ENCODE measurements at places on chromosomes 11 and 22. TPM values are rescaled to one million over a fixed set of nuclear protein-coding genes. Genes with fewer than 3 reads are reported as not detected.

The TTC36 gene
- total RNA-seq, result not detected

The TMEM151A gene
- not detected for total RNA-seq

The PRSS23 gene
- total RNA-seq, result not detected

The DSCAML1 gene
- 1.6 TPM for total RNA-seq

The OR8D1 gene
- not detected for total RNA-seq

The P4HA3 gene
- total RNA-seq, result not detected

The EMID1 gene
- 1.3 TPM for total RNA-seq

The ZBTB16 gene
- total RNA-seq, result 8.5 TPM

The C11orf87 gene
- total RNA-seq, result not detected

The PKDREJ gene
- total RNA-seq, result not detected

The OR52I2 gene
- not detected for total RNA-seq

Measured in CD4-positive, CD25-positive, alpha-beta regulatory T cell (primary cell).